ENCODE measurements at places on chromosomes 1 and 21.

- DNase-seq, result no peak
These were observed 45.5 kb downstream of the LPAR3 start for GRCh38 chr1:84847253-84848250.

- DNase-seq, result no peak
These were observed 4.2 kb downstream of the CD244 start for GRCh38 chr1:160858507-160858906.

DNA sequence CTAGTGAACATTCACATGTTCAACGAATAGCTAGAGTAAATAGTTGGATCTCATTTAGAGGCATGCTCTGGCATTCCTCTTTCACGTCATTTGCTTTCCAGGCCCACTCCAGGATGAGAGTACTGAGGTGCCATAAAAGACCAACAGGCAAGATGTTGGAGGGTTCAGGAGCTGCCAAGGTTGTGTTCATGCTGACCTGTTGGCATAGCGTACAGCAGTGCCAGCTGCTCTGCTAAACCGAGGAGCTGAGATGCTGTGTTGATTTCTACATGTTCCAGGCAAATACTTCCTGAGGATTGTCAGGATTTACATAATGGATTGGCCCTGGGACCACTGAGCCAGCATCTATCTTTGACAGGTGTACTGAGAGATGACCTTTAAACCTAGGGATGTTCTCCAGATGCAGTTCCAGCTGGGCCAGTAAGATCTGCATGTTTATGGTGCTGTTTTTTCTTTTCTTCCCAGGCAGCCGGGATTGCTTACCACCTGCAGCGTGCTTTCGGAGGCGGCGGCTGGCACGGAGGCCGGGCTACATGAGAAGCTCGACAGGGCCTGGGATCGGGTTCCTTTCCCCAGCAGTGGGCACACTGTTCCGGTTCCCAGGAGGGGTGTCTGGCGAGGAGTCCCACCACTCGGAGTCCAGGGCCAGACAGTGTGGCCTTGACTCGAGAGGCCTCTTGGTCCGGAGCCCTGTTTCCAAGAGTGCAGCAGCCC, 66.9 kb downstream of the DISC1 start:
- no peak for DNase-seq

DNA sequence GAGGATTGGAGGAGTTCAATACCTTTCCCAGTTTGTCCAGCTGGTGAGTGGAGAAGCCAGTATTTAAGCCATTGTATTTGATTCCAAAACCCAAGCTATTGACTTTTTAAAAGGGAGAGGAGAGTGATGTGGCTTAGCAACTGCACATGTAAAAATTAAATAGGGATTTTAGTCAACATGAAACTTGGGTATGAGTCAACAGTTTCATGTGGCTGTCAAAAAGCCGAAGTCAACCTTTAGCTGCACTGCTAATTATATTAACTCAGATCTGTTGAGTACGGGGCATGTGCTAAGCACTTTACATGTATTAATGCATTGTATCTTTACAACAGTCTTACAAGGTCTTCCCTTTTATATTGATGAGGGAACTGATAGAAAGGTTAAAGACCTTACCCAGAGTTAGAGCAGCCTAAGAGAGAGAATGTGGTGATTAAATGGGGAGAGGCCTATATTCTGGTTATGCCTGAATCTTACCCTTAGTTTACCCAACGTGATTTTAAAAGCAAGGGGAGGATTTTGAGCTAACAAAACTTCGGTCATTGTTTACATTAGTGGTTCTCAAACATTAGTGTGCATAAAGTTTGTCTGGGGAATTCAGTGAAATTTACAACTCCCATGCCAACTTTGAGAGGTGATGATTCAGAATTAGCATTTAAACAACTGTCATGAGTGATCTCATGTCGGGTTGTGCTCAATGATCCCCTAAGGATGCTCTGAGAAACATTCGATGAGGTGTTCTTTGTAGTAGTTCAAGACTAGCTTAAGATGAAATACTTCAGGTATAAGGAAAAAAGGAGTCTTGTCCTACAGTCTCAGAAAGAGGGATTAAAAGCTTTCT, 6.9 kb upstream of the SLC35F3 start:
- DNase-seq, result no peak

- DNase-seq, result no peak
These were observed 31.2 kb downstream of the ARID4B start for GRCh38 chr1:235296729-235297128.

DNA sequence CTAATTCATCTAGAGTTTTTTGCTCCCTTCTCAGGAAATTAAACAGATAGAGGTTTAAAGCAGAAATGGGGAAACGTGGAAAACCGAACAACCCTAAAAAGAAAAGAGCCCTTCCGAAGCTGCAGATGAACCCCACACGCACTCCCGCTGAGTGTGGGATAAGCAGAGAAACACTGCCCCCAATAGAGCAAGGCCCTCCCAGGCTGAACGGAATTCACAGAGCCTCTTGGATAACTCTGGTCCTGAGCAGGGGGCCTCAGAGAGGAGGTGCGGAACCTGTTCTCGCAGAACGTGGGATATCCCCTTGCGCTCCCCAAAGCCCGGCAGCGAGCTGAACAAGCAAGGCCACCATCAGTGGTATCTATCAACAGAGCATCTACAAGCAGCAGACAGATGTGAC, 44.9 kb downstream of the SSBP3 start:
- no peak for DNase-seq

GRCh38 chr1:41382480-41383090, 21.4 kb downstream of the FOXO6 start:
- no peak for DNase-seq

- DNase-seq, result no peak
These were observed 10.1 kb upstream of the HCRTR1 start for GRCh38 chr1:31607360-31607759.

DNA sequence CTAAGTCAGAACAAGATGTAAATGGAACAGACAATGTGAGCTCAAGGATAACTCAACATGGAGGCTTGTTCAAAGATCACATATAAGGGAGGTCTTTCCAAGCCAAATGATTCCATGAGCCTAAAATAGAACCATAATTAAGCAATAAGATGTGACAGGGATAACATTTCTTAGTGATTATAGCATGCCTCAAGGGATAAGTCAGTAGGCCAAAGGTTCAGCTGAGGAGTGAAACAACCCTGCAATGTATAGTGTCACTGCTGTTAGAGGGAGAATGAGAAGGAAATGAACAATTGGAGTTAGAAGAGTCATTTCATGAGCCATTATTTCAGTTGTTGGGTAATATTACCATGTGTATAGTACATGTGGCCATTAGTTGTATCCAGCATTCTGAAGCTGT, 25.0 kb downstream of the GORAB start:
- no peak for DNase-seq

DNA sequence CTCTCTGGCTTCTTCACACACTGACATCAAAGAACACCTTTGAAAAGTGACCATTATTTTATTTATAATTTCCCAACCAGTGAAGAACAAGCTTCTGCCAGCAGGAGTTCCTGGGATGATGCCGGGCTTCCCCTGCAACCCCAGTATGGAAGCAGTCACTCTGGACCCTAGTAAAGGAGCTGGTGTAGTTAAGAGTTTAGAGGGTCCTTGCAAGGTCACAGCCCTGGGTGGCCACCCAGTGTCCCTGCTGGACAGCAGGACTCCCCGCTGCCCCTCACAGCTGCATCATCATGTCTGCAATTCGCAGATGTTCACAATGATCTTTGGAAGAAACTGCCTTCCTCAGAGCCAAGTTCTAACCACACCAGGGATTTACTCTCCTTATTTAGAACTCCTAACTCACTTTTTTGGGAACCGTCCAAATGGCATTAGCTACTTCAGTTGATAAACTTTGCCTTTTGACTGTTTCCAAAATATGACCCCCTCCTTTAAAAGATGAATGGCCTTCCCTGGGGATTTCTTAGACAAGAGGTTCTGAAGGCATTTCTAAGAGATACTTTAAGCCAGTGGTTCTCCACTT, 90.6 kb downstream of the HIVEP3 start:
- DNase-seq, result no peak

DNA sequence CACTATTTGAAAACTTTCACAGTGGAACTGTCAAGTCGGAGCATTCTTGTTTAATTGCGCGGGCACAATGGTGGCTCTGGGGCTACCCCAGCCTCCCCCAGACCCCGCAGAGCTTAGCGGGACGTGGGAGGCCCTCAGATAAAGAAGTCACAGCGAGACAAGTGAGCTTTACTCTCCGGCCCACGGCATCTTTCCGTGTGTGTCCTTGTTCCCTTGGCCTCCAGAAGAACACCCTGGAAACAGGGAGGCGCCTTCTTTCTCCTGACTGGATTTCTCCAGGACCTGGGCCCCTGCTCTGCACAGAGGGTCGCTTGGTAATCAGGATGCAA, 382.8 kb downstream of the RRAGC start:
- no peak for DNase-seq

- no peak for DNase-seq
These were observed 42.0 kb downstream of the PROX1 start for GRCh38 chr1:214029796-214030195.

- no peak for DNase-seq
These were observed 23.2 kb upstream of the CACYBP start for GRCh38 chr1:174976436-174977108.

DNA sequence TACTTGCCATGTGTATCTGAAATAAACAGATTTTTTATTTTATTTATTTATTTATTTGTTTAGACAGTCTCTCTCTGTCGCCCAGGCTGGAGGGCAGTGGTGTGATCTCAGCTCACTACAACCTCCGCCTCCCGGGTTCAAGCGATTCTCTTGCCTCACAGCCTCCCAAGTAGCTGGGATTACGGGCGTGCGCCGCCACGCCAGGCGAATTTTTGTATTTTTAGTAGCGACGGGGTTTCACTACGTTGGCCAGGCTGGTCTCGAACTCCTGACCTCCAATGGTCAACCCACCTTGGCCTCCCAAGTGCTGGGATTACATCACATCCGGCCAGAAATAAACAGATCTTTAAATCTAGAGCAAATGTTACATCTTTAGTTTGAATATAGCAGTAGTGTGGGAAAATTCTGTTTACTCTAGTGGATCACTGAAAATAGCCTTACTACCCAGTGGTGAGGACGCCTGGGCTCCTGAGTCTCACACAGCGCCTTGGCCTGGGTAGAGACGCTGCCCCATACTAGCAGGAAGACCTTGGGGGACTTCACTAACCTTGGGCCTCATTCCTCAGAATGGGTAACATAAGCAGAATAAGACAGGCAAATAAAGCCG, 709 bp downstream of the GART start:
- DNase-seq, result no peak

GRCh38 chr21:32994305-32994704, 31.4 kb upstream of the OLIG2 start:
- DNase-seq, result no peak

- DNase-seq, result no peak
These were observed 29.4 kb upstream of the RAB3GAP2 start for GRCh38 chr1:220301630-220302029.

- DNase-seq, result no peak
These were observed 5.7 kb downstream of the KIF21B start for GRCh38 chr1:201017828-201018163.

GRCh38 chr1:15218287-15219279, 28.4 kb upstream of the FHAD1 start:
- DNase-seq, result no peak

GRCh38 chr1:170661646-170662411, 2.1 kb upstream of the PRRX1 start:
- DNase-seq, result no peak

GRCh38 chr1:36497207-36497606, 14.5 kb upstream of the CSF3R start:
- DNase-seq, result no peak

DNA sequence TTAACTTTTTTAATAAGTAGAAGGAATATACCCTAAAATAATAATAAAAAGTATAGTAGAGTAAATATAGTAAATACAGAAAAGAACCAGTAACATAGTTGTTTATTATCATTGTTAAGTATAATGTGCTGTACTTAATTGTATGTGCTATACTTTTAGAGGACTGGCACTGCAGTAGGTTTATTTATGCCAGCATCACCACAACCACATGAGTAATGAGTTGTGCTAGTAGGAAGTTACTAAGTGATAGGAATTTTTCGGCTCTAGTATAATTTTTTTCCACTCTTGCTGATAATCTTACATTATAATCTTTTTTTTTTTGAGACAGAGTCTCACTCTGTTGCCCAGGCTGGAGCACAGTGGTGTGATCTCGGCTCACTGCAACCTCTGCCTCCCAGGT, 71.6 kb downstream of the IVNS1ABP start:
- DNase-seq, result no peak

GRCh38 chr1:178451529-178451928, 45.2 kb downstream of the CLEC20A start:
- DNase-seq, result no peak
